ENCODE measurements at places on chromosomes 16 and 17.

DNA sequence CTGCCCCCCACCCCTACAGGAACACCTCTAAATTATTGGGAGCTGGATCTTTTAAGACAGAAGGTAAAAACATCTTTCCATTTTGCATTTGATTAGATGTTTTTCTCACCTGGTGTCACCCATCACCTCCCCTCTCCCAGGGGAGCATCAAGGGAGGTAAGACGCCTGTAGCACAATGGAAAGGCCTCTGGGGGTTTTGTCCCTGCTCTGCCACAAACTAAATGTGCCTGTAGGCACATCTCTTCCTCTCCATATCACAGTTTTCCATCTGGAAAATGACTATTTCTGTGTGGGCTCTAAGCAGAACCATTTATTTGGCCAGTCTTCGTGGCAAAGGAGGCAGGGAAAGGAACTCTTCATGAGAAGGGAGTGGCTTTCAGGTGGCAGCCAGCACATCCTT lies 76.6 kb downstream of the GNAO1 start:
- no peak for DNase-seq

DNA sequence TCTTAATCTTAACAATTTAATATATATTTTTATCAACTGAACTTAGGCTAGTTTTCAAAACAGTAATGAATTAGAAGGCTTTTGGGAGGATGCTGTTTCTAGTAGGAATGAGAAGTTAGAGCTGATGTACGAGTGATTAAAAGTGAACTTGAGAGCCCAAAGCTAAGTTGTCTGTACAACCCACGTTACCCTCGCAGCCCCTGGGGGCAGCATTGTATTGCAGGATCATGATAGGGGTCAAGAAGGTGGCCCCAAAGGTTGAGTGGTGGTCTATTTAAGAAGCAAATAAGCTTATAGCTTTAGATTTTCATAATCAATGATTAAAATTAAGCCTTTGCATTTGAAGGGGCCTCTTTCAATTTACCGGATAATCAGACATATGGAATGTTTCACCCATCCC lies 33.7 kb upstream of the ALDH3A2 start:
- DNase-seq: no peak

- no peak for DNase-seq
These were observed 27.2 kb upstream of the CNEP1R1 start for GRCh38 chr16:49997721-49998251.

- DNase-seq: no peak
These were observed 8.1 kb downstream of the PHB1 start for GRCh38 chr17:49406421-49407061.

DNA sequence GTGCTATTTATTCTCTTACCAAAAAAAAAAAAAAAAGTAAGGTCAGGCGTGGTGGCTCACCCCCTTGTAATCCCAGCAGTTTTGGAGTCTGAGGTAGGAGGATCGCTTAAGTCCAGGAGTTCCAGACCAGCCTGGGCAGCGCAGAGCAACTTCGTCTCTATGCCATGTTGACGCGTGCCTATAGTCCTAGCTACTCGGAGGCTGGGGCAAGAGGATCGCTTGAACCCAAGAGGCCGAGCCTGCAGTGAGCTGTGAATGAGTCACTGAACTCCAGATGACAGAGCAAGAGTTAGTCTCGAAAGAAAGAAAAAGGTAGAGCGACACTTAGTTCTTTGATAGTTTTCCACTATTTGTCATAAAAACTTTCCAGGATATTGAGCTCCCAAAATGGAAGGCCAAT lies 1.4 kb upstream of the TENT4B start:
- no peak for DNase-seq

- DNase-seq: no peak
These were observed 56.3 kb downstream of the CREBBP start for GRCh38 chr16:3824121-3824795.

GRCh38 chr17:79544142-79544914 lies 66.5 kb downstream of the RBFOX3 start:
- DNase-seq: no peak

DNA sequence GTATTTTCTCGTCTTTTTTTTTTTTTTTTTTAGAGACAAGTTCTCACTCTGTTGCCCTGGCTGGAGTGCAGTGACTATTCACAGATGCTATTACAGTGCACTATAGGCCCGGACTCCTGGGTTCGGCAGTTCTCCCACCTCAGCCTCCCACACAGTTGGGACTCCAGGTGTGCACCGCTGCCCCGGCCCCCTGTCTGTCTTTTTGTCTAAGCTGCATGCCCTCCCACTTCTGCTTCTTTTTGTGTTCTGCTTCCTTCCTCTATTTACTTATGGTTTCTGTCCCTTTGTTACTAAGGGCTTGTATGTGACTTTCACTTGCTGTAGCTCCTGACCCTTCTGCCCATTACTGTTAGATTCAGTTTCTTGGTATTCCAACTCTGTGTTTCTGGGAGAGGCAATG lies 20.5 kb downstream of the SLC7A6 start:
- DNase-seq: no peak
